GM13977 (cell line): ENCODE measurements at places on chromosomes 7 and 10.

DNA sequence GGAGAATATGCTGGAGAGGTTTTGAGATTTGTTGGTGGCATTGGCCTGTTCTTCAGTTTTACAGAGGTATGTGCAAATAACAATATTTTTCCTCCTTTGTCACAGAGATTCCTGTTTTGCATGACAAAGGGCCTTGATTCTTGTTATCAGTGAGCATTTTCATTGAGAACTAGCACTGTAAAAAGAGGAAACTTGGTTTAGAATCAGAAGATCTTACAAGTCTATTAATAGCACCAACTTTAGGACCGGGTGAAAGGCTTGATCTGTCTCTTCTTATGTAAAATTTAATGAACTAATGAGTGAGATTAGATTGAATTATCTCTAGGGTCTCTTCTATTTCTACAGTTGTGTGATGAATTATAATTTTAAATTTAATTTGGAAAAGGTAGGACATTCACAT lies 25.5 kb downstream of the TSPAN13 start:
- DNase-seq: no peak

- no peak for DNase-seq
Measured at GRCh38 chr7:30363778-30364563, 79.6 kb downstream of the ZNRF2 start.

DNA sequence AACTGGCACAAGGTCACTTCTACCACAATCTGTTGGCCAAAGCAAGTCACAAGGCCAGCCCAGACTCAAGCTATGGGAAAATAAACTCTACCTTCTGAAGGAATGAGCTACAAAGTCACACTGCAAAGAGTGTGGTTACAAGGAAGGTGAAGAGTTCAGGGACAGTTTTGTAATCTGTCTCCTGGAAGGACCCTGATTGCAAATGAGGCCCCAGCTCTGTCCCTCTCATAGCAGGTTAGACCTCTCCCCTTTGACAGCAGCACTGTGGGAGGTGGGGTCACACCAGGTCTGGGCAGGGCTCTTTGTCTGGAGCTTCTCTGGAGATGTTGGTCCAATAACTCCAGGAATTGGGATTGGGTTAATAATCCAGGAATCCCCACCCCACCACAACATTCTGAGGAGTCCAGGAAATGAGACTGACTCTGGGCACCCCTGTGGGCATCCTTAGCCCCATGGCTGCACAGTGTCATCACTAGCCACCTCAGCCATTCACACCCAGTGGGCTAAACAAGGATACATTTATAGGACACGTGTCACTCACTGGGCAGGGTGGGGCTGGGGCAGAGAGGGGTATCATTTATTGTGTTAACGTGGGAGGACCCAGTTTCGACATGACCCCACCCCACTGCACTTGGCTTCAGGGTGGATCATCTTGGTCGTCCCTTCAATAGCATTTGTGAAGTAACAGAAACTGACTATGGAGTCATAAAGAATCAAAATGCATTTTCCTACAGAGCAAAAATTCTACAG lies 23.7 kb upstream of the C10orf105 start:
- DNase-seq: no peak

DNA sequence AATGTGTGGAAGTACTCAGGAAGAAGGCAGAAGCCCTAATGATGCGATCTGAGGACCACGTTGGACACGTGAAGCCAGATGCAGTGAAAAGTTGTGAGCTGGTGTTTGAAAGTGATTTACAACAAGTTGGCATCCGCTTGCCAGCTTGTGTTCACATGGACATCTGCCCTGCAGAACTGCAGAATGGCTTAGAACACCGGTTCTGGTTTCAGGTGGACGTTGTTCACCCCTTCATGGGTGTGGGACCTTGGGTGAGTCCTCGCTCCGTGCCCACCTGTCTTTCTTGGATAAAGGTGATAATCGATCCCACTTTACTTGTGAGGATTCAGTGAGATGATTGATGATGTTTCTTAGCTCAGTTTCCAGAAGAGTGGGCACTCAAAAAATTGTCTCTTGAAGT lies 53.8 kb downstream of the CAMK1D start:
- no peak for DNase-seq

DNA sequence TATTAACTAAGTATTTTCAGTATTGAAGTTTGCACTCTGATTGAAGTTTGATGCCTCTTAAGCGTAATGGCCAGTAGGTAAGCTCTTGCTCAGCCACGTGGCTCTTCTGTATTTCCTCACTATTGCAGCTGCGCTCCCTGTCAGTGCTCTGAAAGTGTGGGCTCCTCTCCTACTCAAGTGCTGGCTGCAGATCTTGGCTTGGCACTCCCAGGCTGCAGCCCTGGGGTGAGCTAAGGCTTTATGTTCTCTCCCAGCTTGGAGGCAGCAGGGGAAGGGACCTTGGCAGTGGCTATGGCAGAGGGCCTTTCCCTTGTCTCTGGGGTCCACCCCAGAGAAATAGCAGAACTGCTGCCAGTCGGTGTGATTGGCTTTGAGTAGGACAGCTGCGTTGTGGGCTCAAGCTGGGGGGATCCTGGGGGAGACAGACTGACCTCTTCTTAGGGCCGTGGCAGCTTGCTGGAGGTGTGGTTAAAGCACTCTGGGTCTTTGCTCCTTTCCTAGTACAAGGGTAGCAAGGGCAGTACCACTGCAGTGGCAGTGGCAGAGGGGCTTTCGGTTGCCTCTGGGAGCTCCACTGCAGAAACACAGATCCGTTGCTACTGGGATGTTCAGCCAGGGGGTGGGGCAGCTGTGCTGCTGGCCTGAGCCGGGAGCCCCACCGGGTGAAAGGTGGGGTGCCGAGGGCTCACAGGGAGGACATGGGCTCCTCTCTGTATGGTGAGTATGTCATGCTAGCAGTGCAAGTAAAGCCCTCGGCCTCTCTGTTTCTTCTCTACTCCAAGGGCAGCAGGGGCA lies 100.5 kb downstream of the GLCCI1 start:
- no peak for DNase-seq
